ENCODE measurements at places on chromosomes 11 and 22.
A peak's percentile ranks its signal among the peaks of the same experiment; 100 is the strongest.

DNA sequence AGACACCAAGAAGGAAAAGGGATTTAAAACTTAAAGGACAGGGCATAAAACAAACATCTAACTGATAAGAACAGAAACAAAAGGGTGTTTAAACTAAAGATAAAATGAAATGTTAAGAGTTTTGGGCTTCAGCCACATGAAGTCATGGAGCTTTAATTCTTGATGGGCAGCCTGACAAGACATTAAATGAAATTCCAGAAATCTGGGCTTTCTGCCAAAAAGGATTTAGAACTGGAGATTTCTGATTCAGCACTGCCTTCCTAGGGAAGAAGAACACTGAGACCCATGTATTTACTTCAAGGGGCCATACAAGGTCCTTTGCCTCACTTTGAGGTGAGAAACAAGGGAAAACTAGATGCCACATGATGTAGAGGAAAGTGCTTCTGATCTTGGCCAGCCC lies 355.9 kb upstream of the RAG2 start:
- DNase-seq: no peak

GRCh38 chr11:68342459-68343158 lies 30.2 kb downstream of the LRP5 start:
- DNase-seq: peak; percentile 72

DNA sequence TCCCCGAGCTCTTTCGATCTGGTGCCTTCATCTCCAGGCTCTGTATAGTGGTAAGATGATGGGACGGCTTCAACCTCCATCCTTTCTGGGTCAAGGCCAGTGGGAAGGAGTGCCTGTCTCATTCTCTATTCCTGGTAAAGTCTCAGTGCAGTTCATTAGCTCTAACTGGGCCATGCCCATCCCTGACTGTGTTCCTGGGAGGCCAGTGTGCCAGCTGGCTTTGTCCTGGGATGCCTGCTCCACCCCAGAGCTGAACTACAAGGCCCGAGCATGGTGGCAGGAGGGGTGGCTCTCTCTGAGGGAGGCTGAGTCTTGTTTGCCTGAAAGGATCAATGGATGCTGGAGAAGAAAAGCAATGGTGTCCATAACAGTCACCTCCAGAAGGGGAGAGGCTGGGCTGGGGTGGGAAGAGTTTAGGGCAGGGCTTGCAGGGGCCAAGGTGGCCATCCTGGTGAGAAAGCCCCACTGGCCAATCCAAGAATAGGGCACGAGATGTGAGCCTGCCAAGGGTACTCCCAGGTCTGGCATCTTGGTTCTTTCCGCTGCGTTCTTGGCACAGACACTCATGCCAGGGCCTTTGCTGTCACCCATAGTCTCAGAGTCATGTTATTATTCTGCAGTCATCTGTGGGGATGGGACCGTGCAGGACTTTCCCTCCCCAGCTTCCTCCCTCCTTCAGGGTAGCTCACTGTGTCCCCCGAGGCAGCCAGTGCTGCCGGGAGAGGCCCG lies 60.1 kb downstream of the PARVB start:
- no peak for DNase-seq

- DNase-seq: peak; percentile 76
Measured at GRCh38 chr11:63916837-63917691, at the start of gene RCOR2. RCOR2 (minus strand) TSS chr11:63917164; CDS start chr11:63916456, 708 bp downstream.

GRCh38 chr11:69048031-69048693 lies 570 bp upstream of the TPCN2 start:
- no peak for DNase-seq

DNA sequence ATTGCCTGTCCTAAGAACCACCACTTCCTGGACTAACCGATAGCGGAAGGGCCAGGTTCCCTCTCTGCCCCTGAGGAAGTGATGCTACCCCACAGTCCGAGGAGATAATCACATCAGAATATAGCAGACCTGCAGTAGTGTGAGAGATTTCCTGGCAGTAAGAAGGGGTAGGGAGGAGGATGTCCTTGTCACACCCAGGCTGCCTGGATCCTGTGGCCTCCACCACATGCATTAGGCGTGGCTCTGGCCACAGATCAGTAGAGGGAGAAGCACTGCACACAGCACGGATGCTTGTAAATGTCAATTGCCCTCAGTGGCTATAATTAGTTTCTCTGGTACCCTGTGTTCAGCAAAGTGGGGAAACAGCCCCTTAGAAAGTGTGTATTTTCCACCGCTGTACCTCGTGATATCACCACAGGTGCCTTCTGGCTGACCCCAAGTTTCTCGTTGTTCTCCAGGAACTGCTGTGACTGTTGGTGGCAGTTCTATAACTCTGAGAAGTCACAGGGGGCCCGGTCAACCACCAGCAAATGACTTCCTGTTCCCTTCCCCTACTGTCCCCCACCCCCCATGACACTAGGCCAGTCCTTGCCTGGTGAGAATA lies 61.8 kb downstream of the UBASH3B start:
- DNase-seq: peak; percentile 51

GRCh38 chr11:39078465-39078864 lies 2381.0 kb downstream of the LRRC4C start:
- no peak for DNase-seq

DNA sequence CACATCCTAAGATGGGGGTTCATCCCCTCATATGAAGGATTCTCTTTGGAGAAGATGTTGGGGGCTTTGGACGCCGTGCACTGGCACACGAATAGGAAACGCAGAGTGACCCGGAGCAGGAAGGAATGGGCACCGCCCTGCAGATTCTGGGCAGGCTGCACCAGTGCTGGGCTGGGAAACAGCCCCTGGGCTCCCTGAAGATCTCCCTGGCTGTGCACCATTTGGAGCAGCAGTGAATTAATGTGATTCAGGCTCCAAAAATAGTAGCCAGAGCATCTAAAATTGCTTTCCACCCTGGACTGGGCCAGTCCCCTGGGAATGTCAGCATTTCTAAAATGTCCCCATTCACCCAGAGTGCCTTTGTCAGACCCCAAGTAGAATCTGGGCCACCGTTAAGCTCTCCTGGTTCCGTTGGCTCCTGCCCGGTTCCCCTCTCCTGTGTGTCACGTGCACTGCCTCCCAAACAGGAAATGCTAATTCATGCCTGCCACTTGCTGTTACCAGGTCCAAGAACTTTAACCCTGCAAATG lies 18.6 kb downstream of the IRAG1 start:
- DNase-seq: no peak

- DNase-seq: no peak
Measured at GRCh38 chr11:133714471-133715375, 130.6 kb downstream of the SPATA19 start.

GRCh38 chr11:10283991-10284390 lies 10.0 kb downstream of the SBF2 start:
- DNase-seq: no peak

DNA sequence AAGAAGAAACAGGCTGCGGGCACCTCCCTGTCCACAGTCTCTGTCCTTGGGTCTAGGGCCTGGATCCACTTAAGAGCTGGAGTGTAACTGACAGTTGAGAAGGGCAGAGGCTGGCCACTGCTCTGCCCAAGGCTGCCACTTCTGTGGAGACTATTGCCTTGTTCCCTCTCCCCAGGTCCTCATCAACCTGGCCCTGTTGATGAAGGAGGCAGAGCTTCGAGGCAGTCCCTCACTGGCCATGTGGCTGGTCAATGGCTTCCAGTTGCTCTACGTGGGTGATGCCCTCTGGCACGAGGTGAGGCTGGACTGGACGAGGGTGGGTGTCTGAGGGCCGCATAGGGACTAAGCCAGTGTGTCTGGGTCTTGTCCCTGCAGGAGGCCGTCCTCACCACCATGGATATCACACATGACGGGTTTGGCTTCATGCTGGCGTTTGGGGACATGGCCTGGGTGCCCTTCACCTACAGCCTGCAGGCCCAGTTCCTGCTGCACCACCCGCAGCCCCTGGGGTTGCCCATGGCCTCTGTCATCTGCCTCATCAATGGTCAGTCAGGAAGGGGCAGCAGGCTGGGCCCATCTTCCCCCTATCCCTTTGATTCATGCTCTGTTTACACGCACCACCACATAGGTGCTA lies 2.8 kb downstream of the ZNHIT2 start:
- no peak for DNase-seq

GRCh38 chr22:29427176-29427760 lies 11.1 kb upstream of the RFPL1 start:
- no peak for DNase-seq

DNA sequence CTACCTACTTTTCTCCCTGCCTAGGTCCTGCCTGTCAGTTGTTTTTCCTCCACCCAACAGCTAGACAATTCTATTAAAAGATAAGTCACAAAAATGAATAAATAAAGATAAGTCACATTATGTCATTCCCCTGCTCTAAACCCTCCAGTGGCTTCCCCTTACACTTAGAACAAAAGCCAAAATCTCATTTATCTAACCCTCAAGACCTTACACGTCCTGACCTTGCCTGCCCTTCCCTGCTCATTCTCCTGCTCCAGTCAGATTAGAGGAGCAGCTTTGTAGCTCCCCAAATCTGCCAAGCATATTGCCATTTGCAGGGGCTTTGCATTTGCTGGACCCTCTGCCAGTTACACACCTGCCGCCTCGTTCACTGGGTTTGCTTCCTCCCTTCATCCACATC lies 16.7 kb downstream of the KREMEN1 start:
- DNase-seq: no peak

DNA sequence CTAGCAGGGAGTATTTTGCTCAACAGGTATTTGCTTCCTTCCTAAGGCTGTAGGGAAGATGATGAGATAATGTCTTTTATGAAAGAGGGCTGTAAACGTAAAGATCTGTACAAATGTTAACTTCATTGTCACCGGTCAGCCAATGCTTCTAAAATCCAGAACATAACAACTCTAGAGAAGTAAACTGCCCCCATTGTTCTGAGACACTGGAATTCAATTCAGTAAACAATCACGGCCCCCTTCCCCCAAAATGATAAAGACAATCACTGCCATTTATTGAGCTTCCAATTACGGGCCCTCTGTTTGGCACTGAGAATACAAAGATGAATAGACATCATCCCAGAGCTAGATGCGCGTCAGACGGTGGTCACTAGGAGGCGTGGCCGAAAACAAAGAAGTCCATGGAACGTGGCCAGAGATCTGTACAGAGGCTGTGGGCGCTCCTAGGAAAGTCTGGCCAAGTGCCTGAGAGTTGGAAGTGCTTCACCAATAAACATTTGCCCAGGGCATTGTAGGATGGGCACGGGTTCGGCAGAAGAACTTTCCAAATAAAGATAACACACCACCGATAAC lies 576 bp downstream of the TMEM258 start:
- peak; percentile 68 for DNase-seq

- DNase-seq: no peak
Measured at GRCh38 chr11:4466871-4467442, 15.5 kb upstream of the OR52K1 start.

DNA sequence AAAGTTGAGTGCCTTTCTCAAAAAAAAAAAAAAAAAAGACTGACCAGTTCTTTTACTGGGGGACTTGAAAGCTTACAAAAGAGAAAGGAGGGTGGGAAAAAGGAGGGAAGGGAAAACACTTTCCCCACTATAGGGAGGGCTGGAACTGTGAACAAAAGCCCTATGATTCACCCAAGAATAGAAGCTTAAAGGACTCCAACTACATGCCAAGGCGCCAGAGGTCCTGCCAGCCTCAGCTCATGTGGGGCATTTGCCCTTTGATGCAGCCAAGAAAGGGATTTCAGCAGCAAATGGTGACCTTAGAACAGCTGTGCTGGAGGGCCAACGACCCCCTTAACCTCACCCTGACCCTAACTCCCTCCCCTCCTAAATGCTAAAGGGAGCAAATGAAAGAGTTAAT lies 160.0 kb downstream of the NTM start:
- DNase-seq: no peak

DNA sequence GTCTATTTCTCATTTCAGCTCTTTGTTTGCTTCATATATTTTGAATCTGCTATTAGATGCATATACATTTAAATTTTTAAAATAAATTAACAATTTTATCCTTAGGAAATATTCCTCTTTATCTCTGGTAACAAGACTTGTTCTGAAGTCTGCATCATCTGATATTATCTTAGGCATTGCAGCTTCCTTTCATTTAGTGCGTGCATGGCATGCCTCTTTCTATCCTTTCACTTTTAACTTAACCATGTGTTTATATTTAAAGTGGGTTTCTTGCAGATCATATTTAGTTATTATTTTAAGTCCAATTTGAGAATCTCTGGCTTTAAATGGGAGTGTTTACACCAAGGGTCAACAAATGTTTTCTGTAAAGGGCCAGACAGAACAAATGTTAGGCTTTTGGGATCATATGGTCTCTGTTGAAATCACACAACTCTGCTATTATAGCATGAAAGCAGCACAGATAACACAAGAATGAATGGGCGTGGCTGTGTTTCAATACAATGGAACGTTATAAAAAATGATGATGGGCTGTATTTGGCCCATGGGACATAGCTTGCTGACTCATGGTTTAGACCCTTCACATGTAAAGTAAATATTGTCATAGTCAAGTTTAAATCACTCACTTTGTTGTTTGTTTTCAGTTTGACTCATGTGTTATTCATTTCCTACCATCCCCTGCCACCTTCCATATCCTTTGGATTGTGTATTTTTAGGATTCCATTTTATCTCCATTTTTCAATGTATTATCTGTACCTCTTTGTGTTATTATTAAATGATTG lies 83.9 kb upstream of the SNX19 start:
- no peak for DNase-seq

DNA sequence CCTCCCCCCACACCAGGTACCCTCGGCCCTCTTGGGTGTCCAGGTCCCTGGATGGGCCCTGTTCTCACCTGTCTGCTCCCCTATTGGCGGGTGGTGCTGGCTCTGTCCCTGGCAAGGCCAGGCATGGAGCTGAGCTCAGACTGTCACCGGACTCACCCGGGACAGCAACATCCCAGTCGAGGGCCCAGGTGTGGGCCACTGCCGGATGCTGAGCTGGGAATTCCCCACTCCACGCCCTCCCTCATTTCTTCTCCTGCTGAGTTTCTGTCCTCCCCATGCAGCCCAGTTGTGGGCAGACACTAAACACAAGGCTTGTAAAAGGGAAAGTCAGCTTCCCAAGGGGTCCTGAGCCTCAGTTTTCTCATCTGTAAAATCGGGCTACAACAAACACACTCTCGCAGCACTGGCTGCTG lies 2.0 kb upstream of the AP5B1 start:
- peak; percentile 28 for DNase-seq

DNA sequence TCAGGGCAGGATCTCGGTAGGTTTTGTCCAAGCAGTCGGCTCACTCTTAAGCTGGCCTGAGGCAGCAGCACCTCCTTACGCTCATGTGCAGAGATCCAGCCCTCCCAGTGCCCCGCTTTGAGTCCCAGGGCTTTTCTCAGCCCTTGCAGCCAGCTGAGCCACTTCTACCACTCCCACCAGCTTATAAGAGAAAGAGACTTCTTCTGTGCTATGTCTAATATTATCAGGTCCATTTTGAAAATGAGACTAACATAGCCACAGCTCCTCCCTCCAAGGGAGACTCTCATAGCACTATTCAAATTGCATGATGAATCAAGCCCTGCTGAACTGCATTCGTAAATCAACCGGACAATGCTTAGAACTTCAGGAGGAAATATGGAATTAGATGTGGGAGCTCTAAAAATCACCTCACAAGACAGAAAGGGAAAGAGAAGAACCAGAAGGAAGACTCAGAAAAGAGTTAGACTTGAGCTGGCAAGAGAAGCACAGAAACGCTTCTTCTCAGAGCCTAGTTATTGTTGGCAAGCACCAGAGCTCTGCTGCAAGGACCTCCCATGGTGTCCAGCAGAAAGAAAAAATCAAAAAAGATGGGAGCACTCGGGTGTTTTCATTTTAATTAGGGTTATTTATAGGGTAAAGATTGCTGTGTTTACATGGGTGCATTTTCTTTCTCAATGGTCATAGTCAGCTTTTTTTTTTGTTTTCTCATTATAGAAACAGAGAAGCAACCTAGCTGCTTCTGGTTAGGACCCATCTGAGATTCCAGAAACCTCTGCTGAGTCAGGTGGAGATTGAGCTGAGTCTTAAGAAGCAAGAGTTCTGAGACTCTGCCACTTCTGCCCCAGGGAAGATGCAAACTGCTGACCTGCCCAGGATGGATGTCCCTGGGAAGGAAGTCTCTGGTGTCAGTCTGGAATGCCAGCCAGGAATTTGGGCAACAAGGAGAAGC lies 181.4 kb downstream of the ETS1 start:
- no peak for DNase-seq

Data from lower lobe of right lung (tissue), 2 donors.